ENCODE measurements at places on chromosomes 2 and 18.
A peak's percentile ranks its signal among the peaks of the same experiment; 100 is the strongest.

- DNase-seq, result peak; percentile 36
Measured at GRCh38 chr18:75204732-75205513, 4.0 kb downstream of the PTGR3 start.

- DNase-seq, result no peak
Measured at GRCh38 chr2:176280867-176281658, 11.8 kb downstream of the MTX2 start.

DNA sequence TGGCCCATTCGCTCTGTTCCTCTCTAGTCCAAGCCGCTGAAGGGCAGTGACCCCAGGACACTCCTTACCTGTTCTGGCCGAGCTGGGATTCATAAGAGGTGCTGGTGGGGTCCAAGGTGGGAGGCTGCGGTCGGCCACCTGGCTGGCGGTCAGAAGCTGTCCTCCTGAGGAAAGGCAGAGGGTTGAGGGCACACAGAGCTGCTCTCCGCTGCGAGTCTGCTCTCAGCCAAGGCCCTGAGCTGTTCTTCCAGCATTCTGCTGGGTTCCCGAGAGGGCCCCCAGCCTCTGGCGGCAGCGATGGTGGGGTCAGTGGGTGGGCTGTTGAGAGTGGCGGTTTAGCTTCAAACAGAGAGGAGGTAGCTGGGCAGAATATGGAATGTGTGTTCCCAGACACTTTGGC, 3.8 kb downstream of the PCARE start:
- DNase-seq, result no peak

GRCh38 chr2:65503746-65504145, 71.3 kb upstream of the SPRED2 start:
- DNase-seq, result no peak

DNA sequence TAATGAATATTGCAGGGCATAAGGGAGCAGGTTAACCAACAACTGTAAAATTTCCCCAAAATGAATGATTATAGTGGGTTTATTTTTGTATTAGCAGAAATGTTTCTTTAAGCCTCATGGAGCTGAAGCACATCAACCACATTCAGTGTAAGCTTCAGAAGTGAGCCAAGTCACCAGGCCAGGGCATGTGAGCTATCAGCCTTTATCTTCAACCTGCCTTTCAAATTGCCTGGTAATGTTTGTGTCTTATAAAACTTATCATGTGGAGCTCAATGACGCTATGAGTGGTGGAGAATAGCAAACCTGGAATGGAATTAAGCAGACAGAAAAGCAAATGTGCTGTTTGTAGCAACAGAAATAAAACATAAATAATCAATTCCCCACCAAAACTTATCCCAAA, 1068.4 kb downstream of the LRP1B start:
- DNase-seq, result no peak

DNA sequence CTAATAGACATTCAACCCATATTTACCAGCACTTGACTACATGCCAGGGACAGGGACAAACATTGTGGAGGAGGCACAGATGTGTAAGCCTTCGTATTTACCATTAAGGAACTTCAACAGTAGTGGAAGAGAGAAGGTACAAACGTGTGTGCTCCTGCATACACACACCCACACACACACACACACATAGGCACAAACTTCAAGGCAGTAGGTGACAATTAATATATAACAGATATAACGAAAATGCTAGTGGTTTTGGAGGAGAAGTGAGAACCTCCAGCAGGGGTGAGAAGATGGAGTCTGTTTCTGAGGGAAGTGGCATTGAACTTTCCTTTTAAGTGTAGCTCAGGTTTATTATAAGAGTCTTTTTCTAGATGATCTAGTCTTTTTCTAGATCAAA, 231.1 kb downstream of the SETBP1 start:
- no peak for DNase-seq

DNA sequence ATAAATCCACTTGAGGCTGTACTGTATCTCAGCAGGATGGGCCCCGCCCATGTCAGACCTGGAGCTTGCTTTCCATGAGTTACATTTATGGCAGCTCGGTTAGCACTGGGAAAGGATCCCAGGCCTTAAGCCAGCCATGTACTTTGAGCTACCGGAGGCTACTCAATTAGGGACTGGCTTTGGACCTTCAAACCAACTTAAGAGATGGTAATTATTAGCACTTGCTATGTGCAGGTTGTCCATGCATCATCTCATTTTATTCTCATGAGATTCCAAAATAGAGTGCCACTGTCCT, 64.4 kb downstream of the ACTR2 start:
- no peak for DNase-seq
